ENCODE measurements at places on chromosomes 12 and 14. TPM values are rescaled to one million over a fixed set of nuclear protein-coding genes. Genes with fewer than 3 reads are reported as not detected.

- no peak for DNase-seq
These were observed 45.3 kb downstream of the SLC35F4 start for GRCh38 chr14:57820581-57820980.

COQ5 gene
- 38.3 TPM for polyA plus RNA-seq

SLC16A7 gene
- polyA plus RNA-seq: 2.7 TPM

OAS2 gene
- 2.8 TPM for polyA plus RNA-seq
